ENCODE measurements at places on chromosomes 2 and 18. TPM values are rescaled to one million over a fixed set of nuclear protein-coding genes. Genes with fewer than 3 reads are reported as not detected.
A peak's percentile ranks its signal among the peaks of the same experiment; 100 is the strongest.

DNA sequence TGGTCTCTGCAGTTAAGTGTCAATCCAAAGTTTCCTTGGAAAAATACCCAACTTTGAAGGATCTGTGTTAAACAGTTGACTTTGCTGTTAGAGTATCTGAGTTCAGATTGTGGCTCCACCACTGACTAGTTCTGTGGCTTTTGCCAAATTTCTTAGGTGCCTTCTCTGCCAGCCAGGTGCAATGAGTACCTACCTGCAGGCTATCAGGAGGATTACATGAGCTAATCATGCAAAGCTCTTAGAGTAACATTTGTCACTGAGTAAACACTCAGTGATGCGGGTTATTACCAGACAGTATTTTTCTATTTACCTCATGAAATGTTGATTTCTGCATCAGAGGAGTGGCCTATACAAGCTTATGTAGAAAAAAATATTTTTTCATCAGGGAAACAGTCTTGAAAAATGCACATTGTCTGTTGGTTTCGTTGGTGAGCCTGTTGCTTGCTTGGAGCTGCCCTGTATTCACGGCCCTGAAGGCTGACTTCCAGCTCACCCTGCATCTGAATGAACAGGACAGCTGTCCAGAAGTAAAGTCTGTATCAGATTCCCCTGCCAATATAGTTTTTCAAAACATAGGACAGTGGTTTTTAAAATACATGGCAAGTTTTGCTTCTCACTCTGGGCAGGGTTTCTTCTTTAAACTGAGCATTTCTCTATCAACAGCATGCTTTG, 235.1 kb downstream of the CDCA7 start:
- peak overlapping the region; percentile 62 for H3K27ac ChIP-seq
- H3K36me3 ChIP-seq, result no peaks in the 10 kb centered on the region
- H3K27me3 ChIP-seq, result no peaks in the 10 kb centered on the region
- H3K4me3 ChIP-seq, result no peak overlapping the region
- peaks cover 23% of the 10 kb centered on the region for H3K4me1 ChIP-seq

- H3K27ac ChIP-seq, result no peak overlapping the region
- H3K4me1 ChIP-seq, result peaks cover 29% of the 10 kb centered on the region
- no peak for DNase-seq
- H3K4me3 ChIP-seq, result no peak overlapping the region
- H3K36me3 ChIP-seq, result no peaks in the 10 kb centered on the region
- no peaks in the 10 kb centered on the region for H3K27me3 ChIP-seq
Observed at GRCh38 chr2:158712791-158713522, 82.2 kb upstream of the DAPL1 start.

TTN gene
- polyA plus RNA-seq, result 0.10 TPM

PECR gene
- polyA plus RNA-seq, result 4.1 TPM

DNA sequence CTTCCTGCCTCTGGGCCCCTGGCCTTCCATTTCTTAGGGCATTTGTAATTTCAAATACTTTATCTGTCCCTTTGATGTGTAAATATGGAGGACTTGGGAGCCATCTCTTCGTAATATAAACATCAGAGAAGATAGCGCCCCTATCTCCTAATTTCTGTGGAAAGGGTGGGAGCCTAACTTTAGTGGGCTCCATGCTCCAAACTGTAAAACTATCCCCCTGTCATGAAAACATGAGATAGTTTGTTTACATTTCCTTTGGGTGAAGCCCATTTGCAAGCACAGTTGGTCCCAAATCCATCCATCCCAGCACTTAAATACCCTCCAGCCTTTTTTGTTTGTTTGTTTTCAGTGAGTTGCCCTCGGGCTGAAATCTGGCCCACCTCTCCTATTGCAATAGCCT, 782.6 kb upstream of the FSHR start:
- no peak overlapping the region for H3K27ac ChIP-seq
- H3K27me3 ChIP-seq, result no peaks in the 10 kb centered on the region
- DNase-seq, result no peak
- no peak overlapping the region for H3K4me3 ChIP-seq
- H3K4me1 ChIP-seq, result no peaks in the 10 kb centered on the region
- H3K36me3 ChIP-seq, result no peaks in the 10 kb centered on the region

TTL gene
- polyA plus RNA-seq, result 17.9 TPM

POTEI gene
- 0.10 TPM for polyA plus RNA-seq

GRCh38 chr2:210660751-210661150, 104.4 kb downstream of the CPS1 start:
- H3K4me3 ChIP-seq, result no peak overlapping the region
- no peak for DNase-seq

DNA sequence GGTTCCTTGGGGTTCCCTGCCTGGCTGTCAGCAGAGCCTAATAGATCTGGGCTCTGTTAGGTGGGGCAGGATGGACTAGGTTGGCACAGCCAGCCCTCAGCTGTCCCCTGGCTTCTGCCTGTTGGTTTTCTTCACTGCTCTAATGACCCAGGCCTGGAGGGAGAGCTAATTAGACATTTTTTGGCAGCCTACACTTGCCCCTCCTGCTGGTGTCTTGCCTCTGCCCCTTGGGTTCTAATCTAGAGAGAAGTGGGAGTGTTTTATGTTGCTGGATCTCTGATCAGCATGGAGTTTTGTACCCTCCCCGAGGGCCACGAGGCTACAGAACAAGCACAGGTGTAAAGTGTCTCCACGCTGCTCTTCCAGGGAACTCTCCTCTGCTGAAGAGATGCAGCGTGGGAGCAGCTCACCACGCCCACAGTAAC, 199.4 kb upstream of the RASGRP3 start:
- no peak overlapping the region for H3K4me3 ChIP-seq
- peaks cover 6% of the 10 kb centered on the region for H3K4me1 ChIP-seq
- peaks cover 2% of the 10 kb centered on the region for H3K36me3 ChIP-seq

LIMS3 gene
- polyA plus RNA-seq, result 13.5 TPM

GRCh38 chr2:74429487-74430451, 8.2 kb downstream of the WDR54 start:
- no peaks in the 10 kb centered on the region for H3K27me3 ChIP-seq
- H3K36me3 ChIP-seq, result peaks cover 35% of the 10 kb centered on the region
- DNase-seq, result no peak
- H3K27ac ChIP-seq, result no peak overlapping the region
- no peak overlapping the region for H3K4me3 ChIP-seq
- no peaks in the 10 kb centered on the region for H3K4me1 ChIP-seq

DNA sequence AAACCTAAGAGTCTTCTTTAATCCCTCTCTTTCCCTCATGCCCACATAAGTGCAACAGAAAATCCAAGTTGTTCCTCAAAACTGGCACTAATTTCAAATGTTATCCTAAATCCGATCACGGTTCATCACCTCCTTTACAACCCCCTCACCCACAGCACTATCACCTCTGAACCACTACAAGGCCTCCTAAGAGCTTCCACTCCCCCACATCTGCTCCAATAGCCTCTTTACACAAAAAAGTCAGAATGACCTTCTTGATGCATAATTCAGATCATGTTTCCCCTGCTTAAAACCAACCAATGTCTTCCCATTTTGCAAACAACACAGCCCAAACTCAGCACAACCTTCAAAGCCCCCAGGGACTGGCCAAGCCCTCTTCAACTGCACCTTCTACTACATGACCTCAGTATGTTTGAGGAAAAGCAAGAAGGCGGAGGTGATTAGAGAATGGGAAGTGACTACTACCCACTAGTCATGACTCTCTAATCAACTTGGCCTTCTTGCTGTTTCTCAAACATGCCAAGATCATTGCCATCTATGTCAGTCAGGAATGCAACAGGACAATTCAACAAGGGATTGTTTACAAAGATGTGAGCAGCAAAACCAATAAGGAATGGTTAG, 34.6 kb upstream of the GCC2 start:
- H3K27me3 ChIP-seq, result no peaks in the 10 kb centered on the region
- no peak overlapping the region for H3K27ac ChIP-seq
- no peak overlapping the region for H3K4me3 ChIP-seq
- DNase-seq, result no peak
- no peaks in the 10 kb centered on the region for H3K36me3 ChIP-seq
- no peaks in the 10 kb centered on the region for H3K4me1 ChIP-seq

Measured in endothelial cell of umbilical vein (primary cell).